ENCODE measurements at places on chromosomes 6 and 20. TPM values are rescaled to one million over a fixed set of nuclear protein-coding genes. Genes with fewer than 3 reads are reported as not detected.

- H3K4me1 ChIP-seq, result peaks cover 12% of the 10 kb centered on the region
- H3K27ac ChIP-seq, result peak overlapping the region; percentile 67
- no peaks in the 10 kb centered on the region for H3K27me3 ChIP-seq
- DNase-seq, result peak; percentile 35
- H3K36me3 ChIP-seq, result peaks cover 16% of the 10 kb centered on the region
Observed at GRCh38 chr6:158020272-158020711, 38.6 kb downstream of the SYNJ2 start.

DNA sequence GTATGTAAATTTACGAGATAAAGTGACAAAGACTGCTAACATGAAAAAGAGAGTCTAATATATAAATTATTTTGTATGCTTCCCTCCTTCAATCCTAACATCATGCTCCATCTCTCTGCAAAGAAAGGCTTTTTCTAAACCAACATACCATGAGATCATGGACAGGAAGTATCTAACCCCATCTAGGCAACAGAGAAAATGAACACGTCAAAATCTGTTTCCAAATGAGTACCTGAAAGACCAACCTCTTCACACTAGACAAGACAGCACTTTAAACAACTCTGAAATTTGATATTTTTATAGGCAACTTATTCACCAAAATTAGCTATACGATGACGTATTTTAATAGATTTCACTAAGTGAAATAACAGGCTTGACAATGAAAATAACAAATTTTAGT is 54.6 kb downstream of the MAN1A1 start:
- no peaks in the 10 kb centered on the region for H3K27me3 ChIP-seq
- no peak for DNase-seq
- no peaks in the 10 kb centered on the region for H3K4me1 ChIP-seq
- no peak overlapping the region for H3K27ac ChIP-seq
- H3K4me3 ChIP-seq, result no peak overlapping the region

DNA sequence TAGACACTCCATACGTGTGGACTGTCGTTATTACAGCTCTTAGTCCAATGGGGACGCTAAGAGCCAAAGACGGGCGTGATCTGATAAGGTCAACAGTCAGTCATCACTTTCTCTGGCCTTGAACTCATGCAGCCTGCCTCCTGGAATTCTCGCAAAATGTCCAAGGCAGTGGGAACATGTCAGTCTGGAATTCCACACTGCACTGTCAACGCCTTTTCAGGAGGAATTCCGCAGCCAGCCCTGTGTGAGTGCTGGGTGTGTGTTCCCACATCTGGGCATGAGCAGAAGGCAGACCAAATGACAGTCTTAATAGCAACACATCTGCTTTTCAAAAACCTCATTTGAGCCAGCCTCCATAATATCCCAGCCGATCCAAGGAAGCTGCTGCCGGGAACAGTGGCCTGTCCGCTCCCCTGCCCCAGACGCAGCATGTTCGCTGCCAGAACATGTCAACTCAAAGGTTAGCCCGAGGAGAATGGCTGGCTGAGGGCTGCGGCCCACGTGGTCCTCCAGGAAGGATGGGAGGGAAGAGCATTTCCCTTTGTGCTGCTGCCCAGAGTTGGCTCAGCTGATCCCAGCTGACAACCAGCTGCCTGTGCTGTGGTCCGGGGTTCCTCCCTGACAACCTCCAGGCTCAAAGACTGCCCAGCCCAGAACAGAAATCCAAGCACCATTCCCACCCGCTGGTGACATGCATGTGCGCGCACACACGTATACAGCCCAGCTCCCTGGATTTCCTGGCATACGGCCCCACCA is 103.1 kb downstream of the SULF2 start:
- peak overlapping the region; percentile 53 for H3K27ac ChIP-seq
- peak; percentile 82 for DNase-seq
- H3K27me3 ChIP-seq, result no peaks in the 10 kb centered on the region
- H3K4me3 ChIP-seq, result no peak overlapping the region

DNA sequence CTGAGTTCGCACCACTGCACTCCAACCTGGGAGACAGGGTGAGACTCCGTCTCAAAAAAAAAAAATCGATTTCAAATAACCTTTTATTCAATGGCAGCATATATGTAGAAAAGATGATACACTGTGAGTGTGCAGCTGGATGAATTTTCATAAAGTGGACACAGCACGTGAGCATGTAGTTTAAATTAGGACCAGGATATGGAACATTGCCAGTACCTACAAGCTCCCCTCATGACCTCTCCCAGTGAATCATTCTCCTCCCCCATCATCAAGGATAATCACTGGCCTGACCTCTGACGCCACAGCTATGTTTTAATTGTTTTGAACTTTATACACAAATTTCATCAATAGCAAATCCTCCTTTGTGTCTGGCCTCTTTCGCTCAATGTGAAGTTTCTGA is 53.8 kb upstream of the HDAC2 start:
- H3K36me3 ChIP-seq, result no peaks in the 10 kb centered on the region
- no peak overlapping the region for H3K27ac ChIP-seq
- no peaks in the 10 kb centered on the region for H3K27me3 ChIP-seq
- no peaks in the 10 kb centered on the region for H3K4me1 ChIP-seq

- no peaks in the 10 kb centered on the region for H3K36me3 ChIP-seq
- H3K27me3 ChIP-seq, result no peaks in the 10 kb centered on the region
- no peak overlapping the region for H3K4me3 ChIP-seq
- peaks cover 24% of the 10 kb centered on the region for H3K4me1 ChIP-seq
- peak; percentile 93 for DNase-seq
Observed at GRCh38 chr6:134240665-134241431, 77.1 kb downstream of the SGK1 start.

- no peak for DNase-seq
- no peak overlapping the region for H3K27ac ChIP-seq
- no peaks in the 10 kb centered on the region for H3K36me3 ChIP-seq
- no peaks in the 10 kb centered on the region for H3K27me3 ChIP-seq
Observed at GRCh38 chr6:17457405-17457804, 64.0 kb downstream of the CAP2 start.

- peaks cover 9% of the 10 kb centered on the region for H3K27me3 ChIP-seq
- H3K27ac ChIP-seq, result peak overlapping the region; percentile 99
- peak; percentile 93 for DNase-seq
- no peaks in the 10 kb centered on the region for H3K36me3 ChIP-seq
- peak overlapping the region; percentile 51 for H3K4me3 ChIP-seq
- peaks cover 16% of the 10 kb centered on the region for H3K4me1 ChIP-seq
Observed at GRCh38 chr6:27809939-27810767, 102.0 kb downstream of the OR2B2 start.

DNA sequence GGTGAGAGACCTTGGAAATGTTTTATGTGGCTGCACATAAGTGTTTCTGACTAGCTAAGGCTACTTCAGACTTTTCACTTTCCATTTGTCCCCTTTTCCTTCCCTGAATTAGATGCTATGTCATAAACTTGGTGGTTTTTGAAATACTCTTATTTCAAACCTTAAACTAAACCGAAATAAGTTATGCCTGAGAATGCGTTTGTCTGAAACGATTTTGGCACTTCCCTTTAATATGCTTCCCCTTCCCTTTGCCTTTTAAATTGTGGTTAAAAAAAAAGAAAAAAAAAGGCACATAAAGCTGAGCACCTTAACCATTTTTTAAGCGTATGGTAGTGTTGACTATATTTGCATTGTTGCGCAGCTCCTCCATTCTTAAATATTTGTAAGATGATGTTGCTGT is 14.3 kb downstream of the ZNF451 start:
- peaks cover 14% of the 10 kb centered on the region for H3K4me1 ChIP-seq
- peak overlapping the region; percentile 18 for H3K27ac ChIP-seq
- H3K36me3 ChIP-seq, result peaks cover 64% of the 10 kb centered on the region
- no peaks in the 10 kb centered on the region for H3K27me3 ChIP-seq

DNA sequence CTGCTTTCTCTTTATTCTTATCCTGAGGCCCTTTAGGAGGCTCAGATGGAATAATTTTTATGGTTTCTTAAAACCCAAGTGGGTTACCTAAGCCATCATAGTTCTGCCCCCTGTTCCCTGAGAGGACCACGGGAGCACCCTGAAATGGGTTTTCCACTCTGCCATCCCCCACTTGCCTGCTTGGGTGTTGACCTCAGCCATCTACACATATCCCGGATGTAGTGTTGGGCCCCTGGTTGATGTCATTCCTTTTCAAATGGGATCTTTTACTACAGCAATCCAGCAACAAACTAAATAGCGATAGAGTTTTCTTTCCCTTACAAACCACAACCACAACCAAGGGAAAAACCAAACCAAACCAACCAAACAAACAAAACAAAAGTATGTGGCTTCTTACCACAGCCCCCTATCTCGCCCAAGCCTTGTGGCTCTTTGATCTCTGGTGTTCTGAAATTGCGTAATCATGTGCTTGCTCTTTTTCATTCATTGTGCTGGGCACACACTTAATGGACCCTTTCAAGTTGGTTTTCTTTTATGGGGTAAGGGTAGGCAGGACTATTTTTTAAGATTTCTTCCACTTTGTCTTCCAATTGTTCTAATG is 154.9 kb downstream of the ESR1 start:
- no peaks in the 10 kb centered on the region for H3K4me1 ChIP-seq
- no peak overlapping the region for H3K4me3 ChIP-seq
- no peak overlapping the region for H3K27ac ChIP-seq
- H3K36me3 ChIP-seq, result no peaks in the 10 kb centered on the region

DNA sequence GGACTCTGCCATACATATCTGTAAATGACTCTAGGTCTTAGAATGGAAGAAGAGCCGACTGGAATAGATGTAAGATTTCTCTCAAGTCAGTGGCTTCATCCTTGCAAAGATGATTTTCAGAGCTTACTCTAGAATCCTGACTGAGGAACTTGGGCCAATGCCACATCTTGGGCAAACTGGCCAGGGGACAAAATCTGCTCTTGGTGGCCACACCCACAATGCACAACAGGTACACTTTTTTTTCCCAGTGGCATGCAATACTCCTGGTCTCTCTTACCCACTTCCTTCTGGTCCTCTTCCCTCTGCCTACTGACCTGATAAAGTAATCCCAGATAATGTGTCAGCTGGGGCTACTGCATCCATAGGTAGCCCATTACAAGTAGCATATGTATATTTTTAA is 13.4 kb downstream of the CLIC5 start:
- H3K27ac ChIP-seq, result no peak overlapping the region
- no peaks in the 10 kb centered on the region for H3K27me3 ChIP-seq
- H3K36me3 ChIP-seq, result no peaks in the 10 kb centered on the region
- no peak for DNase-seq
- no peaks in the 10 kb centered on the region for H3K4me1 ChIP-seq

- no peak for DNase-seq
- H3K27me3 ChIP-seq, result no peaks in the 10 kb centered on the region
- no peaks in the 10 kb centered on the region for H3K36me3 ChIP-seq
- H3K4me1 ChIP-seq, result no peaks in the 10 kb centered on the region
- no peak overlapping the region for H3K4me3 ChIP-seq
Observed at GRCh38 chr20:57838670-57839151, 128.9 kb upstream of the PMEPA1 start.

- H3K27me3 ChIP-seq, result no peaks in the 10 kb centered on the region
- no peaks in the 10 kb centered on the region for H3K4me1 ChIP-seq
- H3K36me3 ChIP-seq, result no peaks in the 10 kb centered on the region
- no peak overlapping the region for H3K4me3 ChIP-seq
- no peak for DNase-seq
Observed at GRCh38 chr6:118280210-118280609, 267.9 kb upstream of the PLN start.

DNA sequence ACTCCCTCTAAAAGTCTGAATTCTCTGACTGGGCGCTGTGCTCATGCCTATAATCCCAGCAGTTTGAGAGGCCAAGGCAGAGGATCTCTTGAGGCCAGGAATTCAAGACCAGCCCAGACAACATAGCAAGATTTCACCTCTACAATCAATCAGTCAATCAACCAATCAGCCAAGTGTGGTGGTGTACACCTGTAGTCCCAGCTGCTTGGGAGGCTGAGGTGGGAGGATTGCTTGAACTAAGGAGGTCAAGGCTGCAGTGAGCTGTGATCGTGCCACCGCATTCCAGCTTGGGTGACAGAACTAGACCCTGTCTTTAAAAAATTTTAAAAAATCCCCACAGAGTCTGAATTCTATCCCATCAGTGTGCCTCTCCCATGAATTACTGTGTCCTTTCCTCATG is 37.9 kb downstream of the KIF3B start:
- H3K4me3 ChIP-seq, result no peak overlapping the region
- peak; percentile 32 for DNase-seq
- H3K36me3 ChIP-seq, result no peaks in the 10 kb centered on the region
- no peaks in the 10 kb centered on the region for H3K27me3 ChIP-seq
- no peaks in the 10 kb centered on the region for H3K4me1 ChIP-seq

DNA sequence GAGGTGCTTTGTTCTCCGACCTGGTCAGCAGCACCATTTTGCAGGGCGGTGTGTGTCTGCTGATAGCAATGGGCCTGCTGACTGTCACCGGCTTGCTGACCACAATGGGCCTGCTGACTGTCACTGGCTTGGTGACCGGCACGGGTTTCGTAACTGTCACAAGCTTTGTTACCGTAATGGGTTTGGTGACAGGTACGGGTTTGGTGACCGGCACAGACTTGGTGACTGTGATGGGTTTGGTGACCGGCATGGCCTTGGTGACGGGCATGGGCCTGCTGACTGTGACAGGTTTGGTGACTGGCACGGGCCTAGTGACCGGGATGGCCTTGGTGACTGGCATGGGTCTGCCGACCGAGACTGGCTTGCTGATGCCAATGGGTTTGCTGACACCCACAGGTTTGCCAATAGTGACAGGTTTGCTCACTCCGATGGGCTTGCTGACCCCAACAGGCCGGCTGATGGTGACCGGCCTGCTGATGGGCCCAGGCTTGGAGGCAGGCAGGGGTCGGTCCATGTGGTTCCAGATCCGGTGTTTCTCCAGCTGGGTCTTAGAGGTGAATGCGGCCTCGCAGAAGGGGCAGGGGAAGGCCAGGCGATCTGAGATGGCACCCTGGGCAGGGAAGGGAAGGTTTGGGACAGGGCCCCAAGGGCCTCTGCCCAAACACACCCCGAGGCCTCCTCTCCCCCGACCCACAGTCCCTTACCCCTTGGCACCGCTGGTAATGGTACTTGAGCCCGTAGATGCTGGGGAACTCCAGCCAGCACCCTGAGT is 3.4 kb downstream of the ZNF512B start:
- H3K4me1 ChIP-seq, result peaks cover 26% of the 10 kb centered on the region
- H3K27me3 ChIP-seq, result no peaks in the 10 kb centered on the region
- DNase-seq, result peak; percentile 69

CLVS2 gene
- not detected for total RNA-seq

CGA gene
- not detected for total RNA-seq

PRSS35 gene
- 0.27 TPM for total RNA-seq

SMLR1 gene
- not detected for total RNA-seq

MATN4 gene
- total RNA-seq, result not detected

GJA1 gene
- 1.3 TPM for total RNA-seq

PDE10A gene
- total RNA-seq, result 28.2 TPM

TREM1 gene
- 37.5 TPM for total RNA-seq

ATF6B gene
- 98.6 TPM for total RNA-seq
